ENCODE measurements at places on chromosomes 1 and 21.

- H3K27me3 ChIP-seq: peaks cover 3% of the 10 kb centered on the region
- peaks cover 38% of the 10 kb centered on the region for H3K4me1 ChIP-seq
- peak overlapping the region; percentile 87 for H3K4me3 ChIP-seq
- no peaks in the 10 kb centered on the region for H3K36me3 ChIP-seq
- peak overlapping the region; percentile 68 for H3K27ac ChIP-seq
- DNase-seq: peak; percentile 31
Observed at GRCh38 chr1:39102537-39103327, 76.6 kb downstream of the NDUFS5 start.

DNA sequence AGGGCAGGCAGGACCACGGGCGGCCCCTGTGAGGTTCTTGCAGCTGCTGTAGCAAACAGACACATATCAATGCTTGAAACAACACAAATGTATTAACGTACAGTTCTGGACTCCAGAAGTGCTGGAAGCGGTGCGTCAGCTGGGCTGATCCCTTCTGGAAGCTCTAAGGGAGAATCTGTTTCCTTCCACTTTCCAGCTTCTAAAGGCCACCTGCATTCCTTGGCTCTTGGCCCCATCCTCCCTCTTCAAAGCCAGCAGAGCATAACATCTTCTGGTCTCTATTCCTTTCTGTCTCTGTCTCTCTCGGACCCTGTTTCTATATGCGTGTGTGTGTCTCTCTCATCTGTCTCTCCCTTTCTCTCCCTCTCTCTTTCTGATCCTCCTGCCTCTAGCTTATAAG lies 102.3 kb downstream of the SPSB1 start:
- H3K4me1 ChIP-seq: no peaks in the 10 kb centered on the region
- H3K27ac ChIP-seq: no peak overlapping the region
- no peaks in the 10 kb centered on the region for H3K36me3 ChIP-seq

DNA sequence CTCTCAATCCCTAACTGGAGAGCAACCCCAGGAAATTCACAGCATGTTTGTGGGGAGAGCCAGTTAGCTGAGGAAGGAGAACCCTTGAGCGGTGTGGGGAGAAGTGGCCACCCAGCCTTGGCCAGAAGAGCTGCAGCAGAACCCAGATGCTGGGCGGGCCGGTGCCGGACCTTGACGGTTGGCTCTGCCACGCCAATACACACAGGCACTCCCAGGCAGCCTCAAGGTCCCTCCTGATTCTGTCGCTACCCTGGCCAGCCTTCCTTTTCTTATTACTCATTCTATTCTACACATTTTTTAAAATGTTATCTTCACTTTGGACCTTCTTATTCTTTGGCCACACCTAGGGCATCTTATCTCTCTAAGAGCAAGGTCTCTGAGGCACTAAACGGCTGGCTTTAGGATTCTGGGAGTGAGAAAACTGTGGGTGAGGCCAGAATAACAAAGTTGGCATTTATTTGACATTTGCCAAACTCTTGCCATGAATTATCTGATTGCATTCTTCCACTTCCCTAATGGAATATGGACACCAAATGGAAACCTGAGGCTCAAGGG lies 50.4 kb upstream of the GPR37L1 start:
- H3K4me1 ChIP-seq: peaks cover 24% of the 10 kb centered on the region
- H3K4me3 ChIP-seq: no peak overlapping the region
- H3K36me3 ChIP-seq: no peaks in the 10 kb centered on the region
- no peak overlapping the region for H3K27ac ChIP-seq

DNA sequence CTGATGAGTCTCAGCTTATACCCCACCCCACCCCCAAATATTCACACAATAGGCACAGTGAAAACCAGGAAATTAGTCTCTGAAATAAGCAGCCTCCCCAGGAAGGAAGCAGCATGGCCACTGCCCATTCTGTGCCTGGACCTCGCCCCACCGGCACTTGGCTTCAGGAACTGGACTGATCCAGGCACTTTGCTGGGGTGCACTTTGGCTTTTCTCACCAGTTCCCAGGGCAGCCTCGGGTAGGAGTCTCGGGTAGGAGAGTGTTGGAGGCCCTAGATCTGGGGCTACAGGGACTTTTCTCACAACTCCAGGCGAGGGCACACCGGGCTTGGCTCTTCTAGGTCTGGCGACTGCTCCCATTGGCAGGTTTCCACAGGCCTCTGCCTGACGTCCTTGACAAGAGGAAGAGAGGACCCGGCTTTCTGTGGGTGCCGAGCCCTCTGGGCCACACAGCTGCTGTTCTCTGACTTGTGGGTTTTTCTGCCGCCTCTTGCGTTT lies 18.7 kb downstream of the ADARB1 start:
- no peak overlapping the region for H3K4me3 ChIP-seq
- peaks cover 4% of the 10 kb centered on the region for H3K4me1 ChIP-seq
- no peak for DNase-seq
- H3K36me3 ChIP-seq: no peaks in the 10 kb centered on the region
- H3K27ac ChIP-seq: no peak overlapping the region

- DNase-seq: peak; percentile 26
- H3K36me3 ChIP-seq: no peaks in the 10 kb centered on the region
- H3K27ac ChIP-seq: peak overlapping the region; percentile 67
- H3K4me3 ChIP-seq: no peak overlapping the region
Observed at GRCh38 chr1:38558055-38558454, 301.5 kb downstream of the RRAGC start.

GRCh38 chr1:67118191-67118590 lies 16.6 kb downstream of the C1orf141 start:
- H3K36me3 ChIP-seq: no peaks in the 10 kb centered on the region
- H3K27ac ChIP-seq: no peak overlapping the region
- H3K4me3 ChIP-seq: no peak overlapping the region
- no peaks in the 10 kb centered on the region for H3K4me1 ChIP-seq
- DNase-seq: no peak

DNA sequence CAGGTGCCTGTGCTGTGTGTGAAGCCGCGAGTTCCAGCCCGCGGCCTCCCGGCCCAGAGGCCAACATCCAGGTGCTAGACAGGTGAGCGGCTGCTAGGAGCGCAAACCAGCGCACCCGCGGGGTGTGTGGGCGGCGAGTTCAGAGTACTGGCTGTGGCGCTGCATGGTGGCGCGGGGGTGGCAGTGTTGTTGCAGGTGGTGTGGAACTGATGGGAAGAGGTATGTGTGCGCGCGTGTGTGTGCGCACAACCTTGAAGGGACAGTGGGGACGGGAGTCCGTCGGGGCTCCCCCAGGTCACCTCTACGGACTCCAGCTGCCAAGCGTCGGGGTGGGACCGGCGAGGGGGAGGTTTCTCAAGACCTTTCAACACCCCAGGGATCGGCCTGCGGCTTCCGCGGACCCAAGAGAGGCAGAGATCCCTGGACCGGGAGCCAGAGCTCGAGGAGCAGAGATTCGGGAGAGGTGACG lies 433 bp upstream of the DMBX1 start:
- peaks cover 16% of the 10 kb centered on the region for H3K4me1 ChIP-seq
- peaks cover 2% of the 10 kb centered on the region for H3K36me3 ChIP-seq
- H3K4me3 ChIP-seq: peak overlapping the region; percentile 41
- peaks cover 98% of the 10 kb centered on the region for H3K27me3 ChIP-seq

DNA sequence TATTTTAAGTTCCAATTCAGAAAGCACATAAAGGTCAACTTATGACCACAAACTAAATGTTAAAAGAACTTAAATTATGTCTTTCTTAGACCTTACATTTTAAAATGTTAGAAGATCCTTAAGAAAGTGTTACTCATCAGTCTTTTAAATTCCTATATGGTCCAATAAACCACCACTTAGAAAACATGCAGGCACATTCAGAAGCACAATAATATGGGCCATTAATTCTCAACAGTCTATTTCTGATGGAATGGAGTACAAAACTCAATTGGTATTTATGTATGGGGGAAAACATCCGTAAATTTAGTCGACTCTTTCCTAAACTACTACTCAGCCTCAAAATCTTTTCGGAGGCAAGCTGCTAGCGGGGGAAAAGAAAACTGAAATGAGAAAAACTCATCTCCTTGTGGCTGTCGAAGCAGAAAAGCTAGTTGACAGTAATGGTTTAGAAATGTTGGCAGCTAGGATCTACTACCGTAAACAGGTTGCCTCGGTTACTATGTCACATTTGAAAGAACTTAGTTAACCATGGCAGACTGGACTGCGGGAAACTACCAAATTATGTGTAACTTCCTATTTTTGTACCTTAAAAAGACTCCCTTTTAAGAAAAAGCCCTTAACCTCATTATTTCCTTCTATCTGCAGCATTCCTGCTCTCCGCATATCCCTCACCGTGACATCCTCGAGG lies 1.0 kb downstream of the TRMT1L start:
- H3K4me3 ChIP-seq: peak overlapping the region; percentile 99
- H3K27me3 ChIP-seq: no peaks in the 10 kb centered on the region
- peaks cover 19% of the 10 kb centered on the region for H3K4me1 ChIP-seq
- DNase-seq: no peak

DNA sequence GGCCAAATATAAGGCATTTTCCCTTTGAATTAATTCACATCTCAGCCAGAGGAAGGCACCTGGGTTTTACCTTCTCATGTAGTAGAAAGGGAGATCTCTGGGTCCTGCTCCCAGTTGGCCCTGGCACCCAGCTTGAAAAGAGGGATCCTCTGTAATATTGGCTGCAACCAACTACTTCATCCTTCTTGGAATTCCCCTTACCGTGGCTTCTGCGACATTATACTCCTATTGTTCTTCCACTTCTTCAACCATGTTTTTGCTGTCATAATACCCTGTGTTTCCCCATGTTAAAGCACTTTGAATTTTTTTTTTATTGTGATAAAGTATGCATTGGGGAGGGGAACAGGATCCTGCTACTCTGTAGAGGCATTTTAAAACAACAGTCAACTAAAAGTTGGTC lies 26.8 kb downstream of the RNF220 start:
- H3K27me3 ChIP-seq: peaks cover 30% of the 10 kb centered on the region
- peaks cover 20% of the 10 kb centered on the region for H3K4me1 ChIP-seq
- no peaks in the 10 kb centered on the region for H3K36me3 ChIP-seq
- H3K4me3 ChIP-seq: no peak overlapping the region

DNA sequence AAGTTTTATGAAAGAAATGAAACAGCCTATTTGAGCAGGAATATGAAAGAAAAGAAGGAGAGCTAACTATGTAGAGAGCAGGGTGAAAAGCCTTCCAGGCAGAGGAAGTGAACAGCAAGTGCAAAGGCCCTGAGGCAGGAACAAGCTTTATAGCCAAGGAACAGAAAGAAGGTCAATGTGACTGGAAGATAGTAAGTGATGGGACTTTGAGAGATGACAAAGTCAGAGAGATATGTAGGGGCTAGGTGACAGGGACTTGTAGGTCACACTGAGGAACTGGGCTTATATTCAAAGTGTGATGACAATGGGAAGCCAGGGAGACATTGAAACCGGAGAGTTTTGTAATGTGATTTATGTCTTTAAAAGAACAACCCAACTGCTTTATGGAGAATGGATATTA lies 18.9 kb downstream of the PRRX1 start:
- no peak overlapping the region for H3K4me3 ChIP-seq
- no peak for DNase-seq
- H3K4me1 ChIP-seq: peaks cover 38% of the 10 kb centered on the region
- peaks cover 10% of the 10 kb centered on the region for H3K27me3 ChIP-seq

GRCh38 chr1:234836045-234836681 lies 226.2 kb upstream of the IRF2BP2 start:
- H3K27ac ChIP-seq: no peak overlapping the region
- H3K36me3 ChIP-seq: no peaks in the 10 kb centered on the region
- no peak overlapping the region for H3K4me3 ChIP-seq
- peaks cover 14% of the 10 kb centered on the region for H3K4me1 ChIP-seq
- DNase-seq: no peak

- H3K4me1 ChIP-seq: no peaks in the 10 kb centered on the region
- DNase-seq: no peak
- no peaks in the 10 kb centered on the region for H3K27me3 ChIP-seq
- H3K4me3 ChIP-seq: no peak overlapping the region
- H3K36me3 ChIP-seq: no peaks in the 10 kb centered on the region
Observed at GRCh38 chr1:40939320-40940059, 40.0 kb upstream of the CTPS1 start.

DNA sequence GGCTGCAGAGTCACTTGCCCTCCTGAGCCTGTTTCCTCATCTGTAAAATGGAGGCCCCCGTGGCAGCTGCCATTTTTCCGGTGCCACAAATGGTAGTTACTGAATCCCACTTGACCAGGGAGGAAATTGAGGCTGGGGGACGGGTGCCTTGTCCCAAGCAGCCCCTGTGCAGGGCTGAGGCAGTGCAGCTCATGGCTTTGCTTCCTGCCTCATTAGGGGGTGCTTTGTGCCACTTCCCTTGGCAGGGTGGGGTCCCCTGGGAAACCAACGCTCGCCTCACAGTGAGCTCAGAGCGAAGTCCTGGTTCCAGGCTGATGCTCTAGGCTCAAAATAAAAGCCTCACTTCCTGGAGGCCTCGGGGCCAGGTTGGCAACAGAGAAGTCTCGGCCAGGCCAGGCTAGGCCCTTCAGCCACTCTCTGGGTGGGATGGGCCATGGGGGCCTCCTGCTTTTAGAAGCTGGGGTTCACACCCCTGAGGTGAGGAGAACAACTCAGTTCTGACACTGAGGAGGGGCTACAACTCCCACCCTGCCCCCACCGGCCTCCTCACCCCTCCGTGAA lies 6.8 kb downstream of the LAPTM5 start:
- H3K36me3 ChIP-seq: no peaks in the 10 kb centered on the region
- no peak overlapping the region for H3K4me3 ChIP-seq
- H3K4me1 ChIP-seq: peaks cover 40% of the 10 kb centered on the region
- no peak overlapping the region for H3K27ac ChIP-seq

- H3K4me3 ChIP-seq: no peak overlapping the region
- no peak for DNase-seq
- H3K4me1 ChIP-seq: peaks cover 8% of the 10 kb centered on the region
Observed at GRCh38 chr1:145778146-145778540, 45.8 kb downstream of the RNF115 start.

GRCh38 chr1:72482736-72483413 lies 200.5 kb upstream of the NEGR1 start:
- no peak overlapping the region for H3K4me3 ChIP-seq
- peaks cover 3% of the 10 kb centered on the region for H3K27me3 ChIP-seq
- H3K4me1 ChIP-seq: peaks cover 7% of the 10 kb centered on the region
- H3K27ac ChIP-seq: no peak overlapping the region

DNA sequence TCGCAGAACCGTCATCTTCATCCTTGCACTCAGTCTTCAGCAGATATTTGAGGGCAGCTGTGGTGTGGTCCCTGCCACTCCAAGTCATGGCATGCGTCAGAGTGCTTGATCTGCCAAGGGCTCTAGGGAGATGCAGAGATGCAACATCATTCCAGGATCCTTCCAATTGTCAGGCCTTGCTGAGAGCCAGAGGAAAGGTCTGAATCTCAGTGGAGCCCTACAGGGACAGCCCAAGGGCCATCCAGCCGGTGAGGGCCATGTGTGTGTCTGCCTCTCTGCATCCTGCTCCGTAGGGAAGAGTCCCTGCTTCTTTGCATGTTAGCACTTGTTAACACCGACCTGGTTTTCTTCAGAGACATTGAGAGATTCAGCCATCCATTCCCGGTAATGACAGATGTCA lies 17.6 kb downstream of the MAPKAPK2 start:
- H3K4me1 ChIP-seq: peaks cover 53% of the 10 kb centered on the region
- H3K4me3 ChIP-seq: no peak overlapping the region
- H3K36me3 ChIP-seq: no peaks in the 10 kb centered on the region
- H3K27ac ChIP-seq: no peak overlapping the region
- DNase-seq: no peak

DNA sequence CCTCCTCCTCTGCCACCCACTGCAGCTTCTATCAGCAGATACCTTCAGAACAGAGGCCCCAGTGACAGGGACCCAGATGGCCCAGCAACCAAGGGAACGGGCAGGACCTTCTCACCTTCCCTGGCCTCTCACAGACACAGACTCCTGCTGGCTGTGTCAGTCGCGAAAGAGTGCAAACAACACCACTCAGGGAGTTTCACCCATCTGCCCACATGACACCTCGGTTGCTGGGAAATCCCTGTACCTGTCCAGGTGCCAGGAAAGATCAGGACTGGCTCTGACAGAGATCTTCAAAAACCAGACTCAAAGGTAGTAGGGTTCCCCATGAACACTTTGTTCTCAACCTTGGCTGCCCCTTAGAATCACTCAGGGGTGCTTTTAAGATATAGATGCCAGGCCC lies 83.5 kb upstream of the HIVEP3 start:
- no peaks in the 10 kb centered on the region for H3K4me1 ChIP-seq
- no peak overlapping the region for H3K4me3 ChIP-seq
- H3K27ac ChIP-seq: no peak overlapping the region
- H3K27me3 ChIP-seq: peaks cover 16% of the 10 kb centered on the region
- DNase-seq: no peak

Data from neural crest cell (in vitro differentiated cells).